Stimulated activated CD8-positive, alpha-beta memory T cell treated with anti-CD3 and anti-CD28 coated beads, Interleukin-4, amount 100 ng/mL, for 4 hours (primary cell): ENCODE measurements at places on chromosomes 5 and 9.

DNA sequence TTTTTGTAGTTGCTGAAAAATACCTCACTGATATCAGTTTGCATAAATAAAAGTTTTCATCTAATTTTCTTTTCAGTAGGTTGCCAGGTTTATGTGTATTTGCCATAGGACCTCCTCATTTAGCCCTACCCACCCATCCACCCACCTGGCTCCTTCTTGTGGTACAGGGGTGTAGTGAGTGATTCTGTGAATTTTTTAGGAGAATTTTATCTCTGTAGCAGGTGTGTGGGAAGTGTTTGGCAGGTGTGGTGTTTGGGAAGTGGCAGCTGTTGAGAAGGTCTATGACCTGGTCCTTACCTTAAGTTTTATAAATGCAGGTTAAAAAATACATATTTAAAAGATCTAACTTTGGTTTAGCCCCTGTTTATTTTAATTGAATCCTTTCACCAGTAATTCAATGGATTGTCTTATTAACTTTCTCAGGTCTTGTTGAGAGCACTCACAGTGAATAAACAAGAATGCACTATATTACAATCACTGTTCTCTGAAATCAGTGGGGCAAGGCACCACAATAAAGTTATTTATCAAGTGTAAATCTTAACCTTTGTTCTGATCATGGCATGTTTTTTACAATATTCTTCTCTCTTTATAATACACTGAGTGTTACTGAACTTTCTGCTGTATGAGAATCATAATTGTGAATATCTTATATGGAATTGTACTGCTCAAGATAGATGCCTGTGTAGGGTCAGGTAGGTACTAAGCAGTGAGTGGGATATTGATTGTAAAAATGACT, 189.1 kb downstream of the WDR70 start:
- DNase-seq: no peak

DNA sequence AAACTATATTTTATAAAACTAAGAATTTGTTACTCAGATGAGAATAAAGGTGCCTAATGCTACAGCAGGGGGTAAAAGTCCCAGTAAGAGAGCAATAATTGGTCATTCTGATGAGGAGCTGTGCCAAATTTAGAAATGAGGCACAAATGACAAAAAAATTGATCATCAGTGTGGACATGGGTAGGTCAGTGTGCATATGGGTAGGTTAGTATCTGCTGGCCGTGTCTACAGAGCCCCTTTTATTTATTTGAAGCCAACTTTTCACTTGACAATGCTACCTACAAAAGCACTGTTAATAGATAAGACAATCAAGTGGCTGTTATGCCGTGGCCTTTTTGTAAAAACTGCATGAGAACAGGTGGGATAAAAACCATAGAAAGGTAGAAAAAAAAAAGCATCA, 454.6 kb downstream of the RAB3C start:
- DNase-seq: no peak

- no peak for DNase-seq
Measured at GRCh38 chr9:120737416-120738165, 23.3 kb upstream of the MEGF9 start.

DNA sequence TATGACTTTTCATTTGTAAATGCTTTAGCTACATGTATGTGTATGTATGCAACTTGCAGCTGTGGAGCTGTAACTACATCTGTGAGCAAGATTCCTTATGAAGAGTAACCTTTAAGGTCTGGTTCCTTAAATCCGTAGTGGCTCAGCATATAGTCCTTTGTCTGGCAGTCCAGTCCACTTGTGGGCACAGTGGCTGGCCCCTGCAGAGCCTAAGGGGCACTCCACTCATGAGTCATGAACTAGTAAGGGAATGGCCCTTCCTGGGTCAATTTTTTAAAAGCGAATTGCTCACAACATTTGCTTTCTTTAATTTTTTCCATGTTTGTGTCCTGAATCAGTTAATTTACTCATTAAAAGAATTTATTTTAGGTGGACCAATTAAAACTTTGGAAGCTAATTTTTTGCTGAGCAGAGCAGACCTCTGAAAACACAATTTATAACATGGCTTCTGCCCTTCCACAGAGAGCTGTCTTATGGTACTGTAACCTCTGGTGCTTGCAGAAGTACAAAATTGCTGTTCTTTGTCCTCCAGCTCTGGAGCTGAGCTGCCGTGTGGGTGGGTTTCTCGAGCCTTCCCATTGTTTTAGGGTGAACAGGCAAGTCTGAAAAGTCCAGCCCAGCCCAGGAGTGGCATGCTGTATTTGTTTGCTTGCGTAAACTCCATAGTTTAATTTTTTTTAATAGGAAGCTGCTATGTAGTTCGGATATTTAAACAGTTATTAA, 110.1 kb downstream of the MVB12B start:
- no peak for DNase-seq

- DNase-seq: no peak
Measured at GRCh38 chr5:178673801-178674295, 47.0 kb upstream of the CLK4 start.

GRCh38 chr5:58653521-58653920, 70.6 kb downstream of the RAB3C start:
- DNase-seq: no peak

DNA sequence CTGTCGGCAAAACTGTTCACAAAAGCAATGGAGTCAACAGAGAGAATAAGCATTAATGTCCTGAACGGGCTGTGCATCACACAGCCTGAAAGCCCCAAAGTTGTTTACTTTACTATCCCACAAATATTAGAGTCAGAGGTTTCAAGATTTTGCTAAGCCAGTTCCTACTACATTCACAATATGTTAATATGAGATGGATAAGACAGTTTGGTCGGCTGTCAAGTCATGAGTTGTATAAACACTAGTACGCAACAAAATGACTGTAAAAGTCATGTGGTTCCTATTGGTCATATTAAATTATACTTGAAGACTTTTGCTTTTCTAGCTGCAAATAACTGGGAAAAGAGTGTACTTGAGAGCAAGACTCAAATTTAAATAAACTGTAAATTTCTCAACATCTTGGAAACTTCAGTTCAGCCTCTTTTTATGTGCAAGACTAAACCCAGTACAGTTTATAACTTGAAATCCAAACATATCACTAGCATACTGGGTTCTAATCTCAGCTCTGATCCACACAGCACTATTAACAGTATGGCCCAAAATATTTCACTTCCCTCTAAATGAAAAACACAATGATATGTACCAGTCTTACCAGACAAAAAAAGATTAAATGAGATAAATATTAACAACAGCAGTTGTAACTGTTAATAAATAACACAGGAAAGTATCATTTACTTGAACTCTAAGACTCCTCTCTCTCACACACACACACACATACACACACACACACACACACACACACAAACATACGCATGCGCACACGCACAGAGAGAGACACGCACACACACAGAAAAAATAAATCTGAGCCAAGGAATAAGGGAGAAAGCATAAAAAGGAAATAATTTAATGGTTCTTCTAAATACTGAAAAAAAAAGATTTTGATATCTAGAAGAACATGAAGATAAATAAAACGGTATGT, 33.1 kb downstream of the FANCC start:
- DNase-seq: no peak

- no peak for DNase-seq
Measured at GRCh38 chr5:65087154-65087553, 318.4 kb downstream of the CWC27 start.

GRCh38 chr9:27260789-27261516, 36.0 kb downstream of the EQTN start:
- DNase-seq: no peak

DNA sequence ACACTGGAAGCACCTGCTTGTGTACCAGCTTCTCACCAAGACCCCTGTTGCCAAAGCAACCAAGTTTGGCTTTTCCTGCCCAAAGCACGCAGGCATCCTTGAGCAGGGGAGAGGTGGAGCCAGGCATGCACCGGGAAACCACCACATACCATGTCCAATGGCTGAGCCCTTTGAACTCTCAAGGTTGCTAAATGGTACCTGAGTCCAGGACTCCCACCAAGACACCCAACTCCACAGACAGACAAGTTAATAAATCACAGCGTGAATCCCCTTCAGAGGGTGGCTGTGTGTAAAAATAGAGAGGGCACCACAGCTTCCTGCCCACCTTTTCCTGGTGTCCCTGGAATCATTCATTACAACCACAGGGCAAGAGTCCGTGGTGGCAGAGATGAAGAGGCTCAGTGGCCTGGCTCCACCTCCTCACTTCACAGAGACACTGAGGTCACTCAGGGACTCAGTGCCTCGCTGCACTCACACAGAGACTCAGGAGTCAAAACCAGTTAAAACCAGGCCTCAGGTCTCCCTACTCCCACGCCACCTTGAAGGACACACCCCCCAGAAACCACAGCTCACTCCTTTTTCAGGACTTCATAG, 143.7 kb downstream of the C5orf15 start:
- DNase-seq: no peak

GRCh38 chr9:136978073-136978864, 965 bp downstream of the PTGDS start:
- DNase-seq: peak; percentile 41

GRCh38 chr9:93037476-93037971, 21.0 kb upstream of the SUSD3 start:
- no peak for DNase-seq

GRCh38 chr5:3858524-3858923, 262.9 kb downstream of the IRX1 start:
- no peak for DNase-seq

DNA sequence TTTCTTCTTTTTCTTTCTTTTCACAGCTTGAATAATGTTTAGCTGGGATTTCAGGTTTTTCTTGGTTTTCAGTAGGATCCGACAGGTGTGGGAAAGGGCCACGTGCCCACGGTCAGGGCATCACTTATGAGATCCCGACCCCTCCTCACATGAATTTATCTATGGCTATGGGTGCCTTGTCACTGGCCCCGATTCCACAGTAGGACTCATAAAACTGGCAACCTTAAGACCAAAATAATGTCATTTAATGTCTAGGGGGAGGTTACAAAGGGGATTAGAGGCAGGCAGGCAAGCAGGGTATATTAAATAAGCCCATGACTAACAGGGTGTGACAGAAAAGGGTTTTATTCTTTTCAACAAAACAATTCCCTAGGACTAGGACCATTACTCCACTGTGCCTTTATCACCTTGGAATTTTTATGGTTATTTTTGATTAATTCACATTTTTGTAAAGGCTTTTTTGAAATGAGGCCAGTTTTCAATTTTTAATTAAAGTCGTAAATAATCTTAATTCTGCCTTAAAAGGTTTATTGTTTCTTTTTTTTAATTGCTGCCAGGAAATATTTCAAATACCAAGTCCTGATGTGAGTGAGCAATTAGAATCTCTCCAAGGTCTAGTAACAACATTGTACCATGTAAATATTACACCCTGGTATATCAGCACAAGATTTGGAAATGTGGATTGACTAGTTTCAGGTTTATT, 370.4 kb downstream of the GLIS3 start:
- DNase-seq: no peak

DNA sequence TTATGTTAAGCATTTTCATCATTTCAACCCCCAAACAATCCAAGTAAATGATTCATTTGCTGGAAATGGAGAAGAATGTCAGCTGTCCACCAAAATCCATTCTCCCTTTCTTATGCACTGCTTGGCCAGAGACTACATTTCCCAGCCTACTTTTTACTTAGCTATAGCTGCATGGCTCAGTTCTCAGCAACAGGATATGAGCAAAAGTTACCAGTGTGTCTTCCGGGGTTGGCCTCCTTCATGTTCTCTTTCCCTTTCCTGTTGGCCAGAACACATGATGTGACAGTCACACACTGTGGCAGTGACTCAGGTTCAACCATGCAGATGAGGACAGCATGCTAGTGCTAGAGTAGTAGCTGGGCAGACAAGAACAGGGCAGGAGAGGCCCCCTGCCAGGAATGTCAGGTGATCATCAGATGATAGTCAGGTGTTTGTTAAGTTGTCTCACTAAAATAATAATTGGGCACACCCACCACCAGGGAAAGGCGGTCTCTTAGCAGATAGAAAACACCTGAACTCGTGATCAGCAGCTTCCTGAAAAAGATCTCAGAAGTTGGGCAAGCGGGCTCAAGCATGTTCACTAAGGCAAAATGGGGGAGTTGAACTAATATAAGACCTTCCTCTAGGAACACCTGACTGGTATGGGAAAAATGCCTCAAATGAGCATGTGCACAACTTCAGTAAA, 12.2 kb downstream of the GPR150 start:
- DNase-seq: peak; percentile 46

DNA sequence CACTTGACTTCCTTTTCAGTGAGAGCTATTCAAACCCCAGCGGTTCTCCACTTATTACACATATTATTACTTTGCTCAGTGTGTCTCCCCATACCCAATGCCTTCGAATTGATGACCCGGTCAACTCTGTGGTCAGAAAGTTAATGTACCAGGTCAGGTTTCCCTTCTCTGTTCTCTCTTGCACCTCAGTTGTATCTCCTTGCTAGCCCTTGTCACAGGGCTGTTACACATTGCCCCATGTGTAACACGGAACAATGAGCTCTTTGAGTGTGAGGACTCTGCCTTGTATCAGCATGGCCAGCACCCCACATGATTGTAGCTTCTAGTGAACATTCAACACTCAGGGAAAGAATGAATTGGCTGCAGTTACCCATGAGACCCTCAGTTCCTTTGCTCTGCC, 73.6 kb downstream of the DOCK2 start:
- DNase-seq: no peak

DNA sequence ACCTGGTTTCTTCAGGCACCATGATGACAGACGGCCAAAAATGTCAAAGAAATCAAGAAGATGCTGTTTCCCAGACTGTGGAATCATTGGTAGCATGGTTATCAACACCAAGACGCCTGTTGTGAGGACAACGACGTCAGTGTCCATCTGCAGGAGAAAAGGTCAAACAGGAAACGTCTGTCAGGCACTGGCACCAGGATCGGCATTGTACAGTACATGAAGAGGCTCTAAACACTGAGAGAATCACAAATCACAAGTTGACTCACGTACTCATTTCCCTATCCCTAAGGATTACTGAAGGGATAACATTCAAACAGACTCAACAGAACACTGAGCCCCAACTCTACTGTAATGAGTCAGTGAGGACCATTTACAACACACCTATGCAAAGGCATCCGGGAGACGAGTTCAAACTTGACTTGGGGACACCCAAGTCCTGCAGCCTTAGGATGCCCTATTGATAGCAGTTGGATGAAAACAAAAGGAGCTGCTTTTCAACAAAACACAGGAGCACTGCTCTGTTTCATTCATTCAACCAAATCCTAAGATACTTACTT, 21.0 kb downstream of the TSC1 start:
- DNase-seq: no peak

- DNase-seq: no peak
Measured at GRCh38 chr5:64147379-64147778, 18.3 kb upstream of the RNF180 start.

GRCh38 chr5:82023644-82024043, 51.8 kb downstream of the ATG10 start:
- no peak for DNase-seq

GRCh38 chr5:4630031-4630430, 510.1 kb upstream of the ADAMTS16 start:
- DNase-seq: no peak

GRCh38 chr9:126957687-126958053, 43.1 kb downstream of the RALGPS1 start:
- no peak for DNase-seq

DNA sequence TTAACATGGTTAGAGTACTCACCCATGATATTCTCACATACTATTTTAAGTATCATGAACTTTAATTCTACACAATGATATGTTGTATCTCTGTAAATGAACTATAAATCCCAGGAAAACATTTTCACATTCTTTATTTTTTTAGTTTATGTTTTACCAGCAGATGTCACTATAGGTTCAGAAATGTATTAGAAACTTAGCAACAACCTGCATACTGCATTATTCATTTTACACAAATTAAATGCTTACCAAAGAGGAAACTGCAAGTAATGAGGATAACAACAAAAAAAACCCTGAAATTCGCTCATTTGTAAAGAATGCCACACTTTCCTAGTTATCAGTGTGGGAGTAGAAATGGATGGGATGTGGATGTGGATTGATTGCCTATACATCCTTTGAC, 217.5 kb upstream of the OTULINL start:
- DNase-seq: no peak
